Stimulated activated CD8-positive, alpha-beta memory T cell treated with anti-CD3 and anti-CD28 coated beads, Interleukin-2, amount 100 ng/mL, for 48 hours (primary cell): ENCODE measurements at places on chromosomes 7 and 10.

GRCh38 chr10:17113889-17114540, 15.6 kb downstream of the CUBN start:
- no peak for DNase-seq

DNA sequence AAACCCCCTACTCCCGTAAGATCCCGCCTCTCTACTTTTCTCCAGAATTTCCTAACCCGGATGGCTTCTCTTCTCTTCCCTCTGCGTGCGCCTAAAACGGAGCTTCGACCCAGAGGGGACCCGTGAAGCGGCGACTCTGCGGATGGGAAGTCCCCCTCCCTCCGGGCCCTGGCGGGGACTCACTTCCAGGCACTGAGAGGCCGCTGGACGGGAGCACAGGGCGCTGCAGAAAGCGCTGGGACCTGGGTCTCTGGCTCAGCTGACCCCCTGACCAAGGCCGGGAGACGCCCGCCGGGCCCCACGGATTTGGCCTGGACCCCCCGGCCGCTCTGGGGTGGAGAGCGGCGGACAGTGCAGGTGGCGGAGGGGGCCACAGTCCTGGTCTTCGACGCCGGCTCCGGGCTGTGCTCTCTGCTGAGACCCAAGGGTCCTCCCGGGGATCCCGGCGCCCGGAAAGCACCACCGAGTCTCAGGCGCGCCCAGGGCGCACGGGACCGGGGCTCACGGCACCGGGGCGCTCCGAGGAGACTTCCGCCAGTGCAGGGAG, 688 bp upstream of the FOXL3 start:
- no peak for DNase-seq

DNA sequence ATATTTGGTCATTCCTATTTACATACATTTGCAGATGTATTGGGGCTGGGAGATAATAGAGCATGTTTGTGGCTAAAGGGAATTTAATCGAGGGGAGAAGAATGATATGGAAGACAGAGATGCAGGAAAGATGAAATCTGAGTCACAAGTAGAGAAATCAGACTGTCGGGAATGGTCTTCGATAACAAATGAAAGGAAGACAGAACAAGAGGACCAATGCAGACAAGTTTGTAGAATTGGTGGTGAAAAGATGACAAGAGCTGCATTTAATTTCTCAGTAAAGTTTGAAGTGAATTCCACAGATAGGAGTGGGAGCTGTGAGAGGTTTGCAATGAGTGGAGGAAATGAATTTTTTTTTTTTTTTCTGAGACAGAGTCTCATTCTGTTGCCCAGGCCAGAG, 60.0 kb downstream of the BRAF start:
- no peak for DNase-seq

DNA sequence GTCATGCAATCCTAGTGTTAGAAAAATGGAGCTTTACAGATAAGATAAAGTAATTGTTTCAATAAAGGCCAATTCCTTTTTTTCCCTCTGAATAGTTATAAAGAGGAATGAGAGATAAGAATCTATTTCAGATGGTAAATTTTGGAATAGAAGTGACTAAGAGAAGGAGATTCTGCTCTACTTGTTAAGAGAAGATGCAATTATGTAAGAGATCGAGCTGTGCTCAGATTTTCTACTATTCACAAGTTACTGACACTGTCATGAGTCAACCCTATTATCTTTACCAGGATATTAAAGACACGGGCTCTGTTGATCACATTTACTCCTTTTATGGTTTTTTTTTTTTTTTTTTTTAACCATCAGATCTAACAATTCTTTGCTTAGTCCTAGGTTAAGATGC, 511.3 kb downstream of the ARL4A start:
- no peak for DNase-seq

GRCh38 chr7:103134836-103135554, 13.9 kb downstream of the NAPEPLD start:
- DNase-seq, result no peak

DNA sequence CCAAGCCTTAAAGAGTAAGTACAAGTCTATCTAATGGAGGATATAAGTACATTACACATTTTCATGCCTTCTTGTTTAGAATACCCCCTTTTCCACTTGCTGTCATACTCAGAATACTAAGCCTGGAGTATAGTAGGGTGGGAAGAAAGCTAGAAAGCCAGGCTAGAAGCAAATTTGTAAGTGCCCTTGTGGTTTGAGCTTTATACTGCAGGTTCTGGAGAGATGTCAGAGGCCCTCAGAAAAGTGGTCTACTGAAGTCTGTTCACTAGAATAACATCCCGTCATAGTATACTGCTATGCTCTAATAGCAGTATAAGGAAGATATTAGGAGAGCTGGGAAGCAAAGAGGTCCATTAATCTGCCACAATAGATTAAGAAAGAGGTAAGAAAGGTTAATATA, 62.7 kb downstream of the HPSE2 start:
- no peak for DNase-seq

GRCh38 chr7:4091767-4092166, 590.3 kb upstream of the FOXK1 start:
- no peak for DNase-seq

- no peak for DNase-seq
Observed at GRCh38 chr10:44300666-44301649, 83.9 kb downstream of the CXCL12 start.

- no peak for DNase-seq
Observed at GRCh38 chr10:47396311-47396717, 12.2 kb upstream of the ZNF488 start.

DNA sequence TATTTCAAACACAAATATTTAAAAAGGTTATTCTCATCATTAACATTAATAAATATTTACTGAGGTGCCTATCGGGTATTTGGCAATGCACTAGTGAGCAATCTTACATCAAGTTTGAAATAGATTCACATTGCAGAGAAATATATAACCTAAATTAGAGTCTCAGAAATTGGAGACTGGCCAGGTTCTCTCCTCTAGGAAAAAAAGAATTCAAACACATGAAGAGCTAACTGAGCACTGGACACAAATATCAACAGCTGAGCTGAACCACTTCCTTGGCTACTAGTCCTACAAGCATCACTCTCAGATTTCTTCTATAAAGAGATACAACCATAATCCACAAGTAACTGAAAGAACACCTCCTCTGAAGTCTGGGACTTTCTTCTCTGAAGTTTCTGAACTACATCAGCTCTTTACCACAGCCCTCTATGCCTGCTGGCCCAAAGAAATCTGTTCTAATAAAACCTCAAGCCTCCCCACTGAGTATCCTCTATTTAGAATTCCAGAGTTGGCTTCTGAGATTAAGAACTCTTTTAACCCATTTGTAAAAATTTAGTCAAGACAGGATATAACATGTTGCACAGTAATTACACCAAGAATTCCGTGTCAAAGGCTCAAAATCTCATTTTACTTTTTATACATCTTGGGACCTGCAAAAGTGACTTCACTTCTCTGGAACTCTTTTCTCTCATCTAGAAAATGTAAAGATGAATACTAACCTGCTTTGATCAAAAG, 45.2 kb downstream of the MTERF1 start:
- no peak for DNase-seq

DNA sequence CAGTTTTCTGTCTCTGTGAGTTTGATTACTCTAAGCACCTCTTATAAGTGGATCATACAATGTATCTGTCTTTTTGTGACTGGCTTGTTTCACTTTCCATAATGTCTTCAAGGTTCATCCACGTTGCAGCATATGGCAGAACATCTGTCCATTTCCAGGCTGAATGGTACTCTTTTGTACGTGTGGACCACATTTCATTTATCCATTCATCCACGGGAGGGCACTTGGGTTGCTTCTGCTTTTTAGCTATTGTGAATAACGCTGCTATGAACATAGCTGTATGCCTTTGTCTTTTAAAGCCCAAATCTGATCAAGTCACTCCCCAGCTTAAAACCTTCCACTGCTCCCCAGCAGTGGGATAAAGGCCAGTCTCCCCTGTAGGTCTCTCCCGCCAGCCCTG, 31.5 kb downstream of the EGFR start:
- no peak for DNase-seq
